Right lung (tissue), 10 donors: ENCODE measurements at places on chromosomes 2 and 18. TPM values are rescaled to one million over a fixed set of nuclear protein-coding genes. Genes with fewer than 3 reads are reported as not detected.

Gene MOGAT1
- not detected for polyA plus RNA-seq

Gene TUBA3E
- 0.13 TPM for polyA plus RNA-seq

- no peak for DNase-seq
Observed at GRCh38 chr2:135745545-135745944, 3.9 kb downstream of the UBXN4 start.

- no peak for DNase-seq
Observed at GRCh38 chr18:65544701-65545100, 206.1 kb upstream of the CDH7 start.

DNA sequence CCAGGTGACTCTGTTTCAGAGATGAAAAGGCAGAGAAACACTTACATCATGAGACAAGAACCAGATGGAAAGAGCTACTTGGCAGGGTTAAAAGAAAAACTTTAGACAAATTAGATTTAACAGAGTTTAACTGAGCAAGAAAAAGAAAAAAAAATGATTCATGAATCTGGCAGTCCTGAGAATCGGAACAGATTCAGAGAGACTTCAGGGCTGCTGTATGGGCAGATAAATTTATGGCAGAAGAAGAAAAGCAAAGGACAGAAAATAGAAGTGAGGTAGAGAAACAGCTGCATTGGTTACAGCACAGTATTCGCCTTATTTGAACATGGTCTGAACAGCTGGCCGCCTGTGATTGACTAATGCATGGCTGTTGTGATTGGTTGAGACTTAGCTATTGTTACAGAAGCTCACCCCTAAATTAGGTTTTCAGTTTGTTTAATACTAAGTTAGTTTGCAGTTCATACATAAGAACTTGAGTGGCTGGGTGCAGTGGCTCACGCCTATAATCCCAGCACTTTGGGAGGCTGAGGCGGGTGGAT is 43.0 kb upstream of the RHOB start:
- DNase-seq: no peak
